ENCODE measurements at places on chromosomes 6 and 20.

- DNase-seq: no peak
These were observed 214.0 kb downstream of the ZFAND3 start for GRCh38 chr6:38033442-38033982.

DNA sequence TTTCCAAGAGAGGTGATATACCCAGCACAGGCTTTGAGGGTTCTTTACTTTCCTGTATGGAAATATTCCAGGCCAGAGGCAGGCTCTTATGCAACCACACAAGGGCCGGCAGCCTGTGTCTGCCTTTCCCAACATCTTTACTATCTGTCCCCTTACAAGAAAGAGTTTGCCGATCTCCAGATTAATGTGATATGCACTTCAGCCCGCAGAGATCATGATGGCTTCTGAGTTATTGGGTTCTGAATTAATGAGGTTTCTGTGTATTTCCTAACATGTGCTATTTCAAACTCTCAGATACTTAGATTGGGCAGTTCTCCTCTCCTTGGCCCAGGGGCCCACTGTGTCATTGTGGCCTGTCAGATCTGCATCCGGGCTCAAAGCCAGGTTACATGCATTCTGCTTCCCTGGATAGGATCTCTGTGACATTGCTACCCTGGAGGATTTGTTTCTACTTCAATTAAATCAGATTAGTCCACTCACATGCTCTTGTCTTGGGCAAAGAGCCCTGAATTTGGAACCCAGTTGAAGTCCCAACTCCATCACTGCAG lies 56.6 kb downstream of the TGM2 start:
- DNase-seq: no peak

- DNase-seq: no peak
These were observed 17.9 kb upstream of the ARMC12 start for GRCh38 chr6:35718911-35719381.

DNA sequence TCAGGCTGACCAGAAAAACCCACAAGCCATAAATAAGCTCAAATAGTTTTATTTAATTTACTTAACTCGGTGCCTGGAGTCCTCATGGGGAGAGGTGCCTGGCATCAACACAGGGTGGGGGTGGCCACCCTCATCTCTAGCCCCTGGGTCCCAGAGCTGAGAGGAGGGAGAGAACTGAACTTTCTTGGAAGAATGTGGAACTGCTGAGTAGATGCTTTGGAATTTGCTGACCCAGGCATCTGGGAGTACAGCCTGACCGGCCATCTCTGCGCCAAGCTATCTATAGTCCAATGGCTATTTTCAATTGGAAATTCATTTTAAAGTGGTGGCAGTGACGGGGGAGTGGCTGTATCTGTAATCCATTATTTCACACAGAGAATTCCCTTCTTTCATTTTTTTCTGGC lies 104.8 kb downstream of the CDH26 start:
- no peak for DNase-seq

DNA sequence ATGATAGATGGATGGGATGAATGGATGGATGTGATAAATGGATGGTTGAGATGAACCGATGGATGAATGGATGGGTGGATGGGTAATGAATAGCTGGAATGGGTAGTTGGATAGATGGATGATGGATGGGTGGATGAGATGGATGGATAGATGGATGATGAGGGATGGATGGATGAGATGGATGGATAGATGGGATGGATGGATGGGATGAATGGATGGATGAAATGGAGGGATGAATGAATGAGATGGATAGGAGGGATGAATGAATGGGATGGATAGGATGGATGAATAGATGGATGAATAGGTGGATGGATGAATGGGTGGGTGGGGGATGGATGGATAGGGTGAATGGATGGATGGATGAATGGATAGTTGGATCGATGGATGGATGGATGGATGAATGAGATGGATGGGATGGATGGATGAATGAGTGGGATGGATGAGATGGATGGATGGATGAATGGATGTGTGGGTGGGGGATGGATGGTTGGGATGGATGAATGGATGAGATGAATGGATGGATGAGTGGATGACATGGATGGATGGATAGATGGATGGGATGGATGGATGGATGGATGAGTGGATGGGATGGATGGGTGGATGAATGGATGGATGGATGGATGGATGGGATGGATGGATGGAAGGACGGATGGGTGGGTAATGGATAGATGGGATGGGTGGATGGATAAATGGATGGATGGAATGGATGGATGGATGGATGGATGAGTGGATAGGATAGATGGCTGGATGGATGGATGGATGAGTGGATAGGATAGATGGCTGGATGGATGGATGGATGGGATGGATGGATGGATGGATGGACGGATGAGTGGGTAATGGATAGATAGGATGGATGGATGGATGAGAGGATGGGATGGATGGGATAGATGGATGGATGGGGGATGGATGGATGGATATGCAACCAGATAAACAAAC lies 51.4 kb upstream of the PTGIS start:
- DNase-seq: no peak

DNA sequence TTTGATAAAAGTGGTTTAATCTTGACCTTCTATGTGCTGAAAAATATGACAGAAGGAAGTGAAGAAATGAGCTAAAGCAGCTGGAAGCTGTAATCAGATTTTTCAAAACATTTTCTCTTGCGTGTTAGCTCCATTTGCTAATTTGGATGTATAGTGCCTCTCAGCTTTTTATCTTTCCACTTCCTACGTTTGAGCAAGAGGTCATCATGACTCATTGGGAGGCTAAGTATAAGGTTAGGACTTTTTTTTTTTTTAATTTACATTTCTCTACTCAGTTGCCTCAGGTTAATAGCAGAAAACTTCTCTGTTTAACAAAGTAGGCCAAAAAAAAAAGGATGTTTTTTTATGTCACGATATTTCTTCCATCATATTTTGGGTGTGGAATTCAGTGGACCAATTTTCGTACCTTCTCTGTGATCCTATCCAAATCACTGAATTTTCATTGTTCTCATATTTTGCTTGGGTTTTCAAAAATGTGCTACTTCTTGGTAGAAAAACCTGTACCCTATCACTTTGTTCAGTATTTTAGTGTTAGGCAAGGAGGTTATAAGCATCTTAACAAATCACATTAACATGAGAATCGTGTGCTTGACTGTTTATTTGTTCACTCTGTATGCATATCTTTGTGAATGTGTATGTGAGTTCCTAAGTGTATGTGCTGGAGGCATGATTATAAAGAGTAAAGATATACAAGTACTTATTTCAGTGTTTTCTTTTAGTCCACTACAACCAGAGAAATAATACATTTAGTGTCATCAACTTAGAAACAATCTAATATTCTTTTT lies 1028.3 kb upstream of the EYS start:
- no peak for DNase-seq

- no peak for DNase-seq
These were observed 458.6 kb downstream of the TENT5A start for GRCh38 chr6:81293896-81294295.

DNA sequence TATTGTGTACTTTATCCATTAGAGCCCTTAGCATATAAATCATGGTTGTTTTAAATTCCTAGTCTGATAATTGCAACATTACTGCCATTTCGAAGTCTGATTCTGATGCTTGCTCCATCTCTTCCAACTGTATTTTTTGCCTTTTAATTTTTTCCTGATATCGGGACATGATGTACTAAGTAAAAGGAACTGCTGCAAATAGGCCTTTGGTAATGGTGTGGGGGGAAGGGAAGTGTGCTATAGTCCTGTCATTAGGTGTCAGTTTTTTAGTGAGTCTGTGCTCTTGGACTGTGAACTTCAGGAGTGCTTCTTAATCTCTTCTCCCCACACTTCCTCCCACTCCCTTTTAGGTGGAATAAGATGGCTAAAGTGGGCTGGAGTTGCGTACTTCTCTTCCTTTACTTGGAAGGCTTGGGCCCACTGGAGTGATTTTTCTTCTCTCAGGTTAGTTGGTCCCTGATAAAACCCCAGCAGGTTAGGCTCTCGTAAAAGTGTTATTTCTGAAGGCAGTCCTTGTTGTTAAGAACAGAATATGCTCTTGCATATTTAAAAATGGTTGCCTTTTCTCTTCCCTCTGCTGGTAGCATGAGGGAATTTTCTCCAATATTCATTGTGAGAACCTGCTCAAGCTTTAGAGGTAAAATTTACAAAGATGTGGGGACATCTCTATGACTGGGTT lies 18.1 kb downstream of the STXBP5 start:
- no peak for DNase-seq

DNA sequence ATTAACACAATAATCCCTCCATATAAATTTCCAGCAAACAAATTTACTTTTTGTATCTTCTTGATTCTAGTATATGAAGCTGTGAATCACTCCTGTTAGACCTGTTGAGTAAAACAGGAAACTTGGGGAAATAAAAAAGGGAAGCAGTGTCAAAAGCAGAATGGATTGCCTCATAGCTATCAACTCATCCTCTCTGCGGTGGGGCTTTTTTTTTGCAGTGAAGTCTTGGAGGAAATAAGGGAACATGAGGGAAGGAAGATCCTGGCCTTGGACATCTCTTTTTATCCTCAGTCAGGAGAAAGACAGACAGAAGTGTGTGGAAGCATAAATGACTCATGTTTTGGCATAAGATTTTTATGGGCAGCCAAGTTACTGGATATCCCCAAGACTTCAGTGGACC lies 332.5 kb downstream of the TFAP2A start:
- DNase-seq: no peak

GRCh38 chr6:164195278-164195941 lies 780.9 kb downstream of the QKI start:
- no peak for DNase-seq

DNA sequence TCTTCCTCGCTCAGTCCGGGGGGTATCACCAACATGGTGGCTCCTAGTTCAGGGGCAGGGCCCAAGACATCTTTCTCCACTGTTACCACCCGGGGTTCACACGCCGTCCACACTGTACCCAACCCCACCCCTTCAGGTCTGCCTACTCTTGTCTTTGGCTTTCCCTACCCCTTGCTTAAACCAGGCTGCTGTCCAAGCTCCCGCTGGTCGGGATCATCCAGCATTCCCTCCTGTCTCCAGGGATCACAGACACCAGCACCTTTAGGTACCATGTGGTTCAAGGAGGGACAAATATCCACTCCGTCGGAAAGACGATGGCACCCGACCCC lies 395 bp downstream of the NELFE start:
- DNase-seq: no peak

GRCh38 chr6:125717120-125717731 lies 32.2 kb upstream of the HEY2 start:
- DNase-seq: no peak

DNA sequence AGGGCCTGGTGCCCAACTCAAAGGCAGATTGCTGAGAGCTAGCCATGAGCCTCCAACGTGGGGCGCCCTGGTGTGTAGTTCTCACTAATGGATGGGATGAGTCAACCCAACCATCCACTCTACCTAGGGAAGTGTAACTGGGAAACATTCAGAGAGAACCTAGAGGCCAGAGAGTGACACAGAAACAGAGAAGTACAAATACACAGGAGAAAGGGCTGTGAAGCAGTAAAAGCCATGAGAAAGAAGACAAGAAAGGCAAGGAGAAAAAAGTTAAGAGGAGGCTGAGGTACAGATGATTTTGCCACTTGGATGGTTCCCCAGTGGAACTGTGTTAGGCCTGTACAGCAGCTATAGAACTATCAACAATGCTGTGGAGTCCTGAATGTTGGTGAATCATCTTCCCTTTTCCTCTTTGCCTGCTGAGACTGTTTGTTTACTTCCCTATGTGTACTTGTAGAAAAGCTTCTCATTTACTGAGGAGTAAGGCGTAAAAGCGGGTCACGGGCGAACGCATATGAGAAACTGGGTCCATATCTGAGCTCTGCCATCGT lies 39.0 kb downstream of the MAN1A1 start:
- no peak for DNase-seq

- no peak for DNase-seq
These were observed 377.3 kb upstream of the SULF2 start for GRCh38 chr20:48162621-48163020.
